ENCODE measurements at places on chromosomes 2 and 18. TPM values are rescaled to one million over a fixed set of nuclear protein-coding genes. Genes with fewer than 3 reads are reported as not detected.

DNA sequence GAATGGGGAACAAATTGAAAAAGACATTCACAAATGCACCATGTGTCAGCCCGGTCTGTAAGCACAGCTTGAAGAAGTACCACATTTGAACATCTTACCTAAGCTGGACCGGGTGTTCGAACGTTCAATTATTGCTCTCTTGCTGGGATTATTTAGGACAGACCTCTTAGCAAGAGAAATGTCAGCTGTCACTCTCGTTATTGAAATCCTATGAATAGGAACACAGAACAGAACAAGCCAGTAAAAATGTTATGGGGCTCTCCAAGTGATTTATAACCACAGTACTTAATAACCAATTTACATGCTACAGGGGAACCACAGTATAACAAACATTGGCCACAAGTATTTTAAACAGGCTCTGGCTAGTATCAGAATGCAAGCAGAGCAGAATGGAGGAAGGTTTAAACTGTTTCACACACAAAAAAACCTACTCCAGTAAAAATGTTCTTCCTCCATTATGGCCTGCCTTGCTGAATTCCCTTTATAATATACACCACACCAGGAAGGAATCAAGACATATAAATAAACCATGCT is 32.5 kb upstream of the ARL5A start:
- no peaks in the 10 kb centered on the region for H3K27me3 ChIP-seq
- no peaks in the 10 kb centered on the region for H3K36me3 ChIP-seq
- no peaks in the 10 kb centered on the region for H3K4me1 ChIP-seq
- DNase-seq, result no peak
- H3K4me3 ChIP-seq, result no peak overlapping the region

- DNase-seq, result no peak
- no peak overlapping the region for H3K27ac ChIP-seq
- no peaks in the 10 kb centered on the region for H3K27me3 ChIP-seq
- H3K4me3 ChIP-seq, result no peak overlapping the region
Observed at GRCh38 chr2:25825238-25825637, 53.0 kb downstream of the ASXL2 start.

- H3K4me1 ChIP-seq, result no peaks in the 10 kb centered on the region
- no peak overlapping the region for H3K27ac ChIP-seq
- no peak overlapping the region for H3K4me3 ChIP-seq
- H3K27me3 ChIP-seq, result no peaks in the 10 kb centered on the region
Observed at GRCh38 chr18:61167902-61168301, 165.3 kb upstream of the CDH20 start.

DNA sequence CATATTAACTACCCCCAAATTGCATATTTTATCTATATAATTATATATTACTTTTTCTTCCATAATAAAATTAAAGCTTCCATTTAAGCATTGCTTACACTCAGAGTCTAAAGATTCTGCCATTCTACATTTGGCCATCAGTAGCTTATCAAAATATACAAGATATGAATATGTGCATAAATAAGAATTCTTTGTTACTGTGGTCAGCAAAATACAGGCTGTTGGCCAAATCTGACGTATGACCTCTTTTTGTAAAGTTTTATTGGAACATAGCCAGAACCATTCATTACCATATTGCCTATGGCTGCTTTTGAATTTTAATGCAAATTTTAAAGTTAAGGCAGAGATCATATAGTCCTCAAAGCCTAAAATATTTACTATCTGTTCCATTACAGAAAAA is 643.9 kb upstream of the VRK2 start:
- no peak overlapping the region for H3K27ac ChIP-seq
- no peak overlapping the region for H3K4me3 ChIP-seq
- no peaks in the 10 kb centered on the region for H3K27me3 ChIP-seq
- no peaks in the 10 kb centered on the region for H3K36me3 ChIP-seq

DNA sequence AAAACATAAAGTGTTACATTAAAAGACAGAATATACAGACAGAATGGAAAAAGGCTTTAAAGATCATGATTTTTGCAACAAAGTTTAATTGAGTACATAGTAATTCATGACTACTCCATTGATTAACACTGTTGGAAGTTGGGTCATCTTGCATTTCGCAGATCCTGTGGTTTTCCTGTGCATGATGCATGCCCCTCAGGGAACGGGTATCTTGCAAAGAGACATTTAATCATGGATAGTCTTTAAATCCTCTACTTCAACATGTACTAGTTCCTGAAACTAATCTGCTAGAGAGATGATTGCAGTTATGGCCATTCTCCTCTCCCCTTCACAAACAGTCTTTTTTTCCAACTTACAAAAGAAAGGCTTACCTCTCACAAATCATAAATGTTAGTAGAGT is 155.6 kb upstream of the DSEL start:
- H3K27ac ChIP-seq, result peak overlapping the region; percentile 74
- DNase-seq, result peak; percentile 82
- H3K36me3 ChIP-seq, result no peaks in the 10 kb centered on the region
- peaks cover 52% of the 10 kb centered on the region for H3K4me1 ChIP-seq
- no peaks in the 10 kb centered on the region for H3K27me3 ChIP-seq
- H3K4me3 ChIP-seq, result peak overlapping the region; percentile 54

- DNase-seq, result peak; percentile 10
- peaks cover 9% of the 10 kb centered on the region for H3K4me1 ChIP-seq
- no peaks in the 10 kb centered on the region for H3K27me3 ChIP-seq
Observed at GRCh38 chr18:55651236-55651635, 63.2 kb upstream of the TCF4 start.

DNA sequence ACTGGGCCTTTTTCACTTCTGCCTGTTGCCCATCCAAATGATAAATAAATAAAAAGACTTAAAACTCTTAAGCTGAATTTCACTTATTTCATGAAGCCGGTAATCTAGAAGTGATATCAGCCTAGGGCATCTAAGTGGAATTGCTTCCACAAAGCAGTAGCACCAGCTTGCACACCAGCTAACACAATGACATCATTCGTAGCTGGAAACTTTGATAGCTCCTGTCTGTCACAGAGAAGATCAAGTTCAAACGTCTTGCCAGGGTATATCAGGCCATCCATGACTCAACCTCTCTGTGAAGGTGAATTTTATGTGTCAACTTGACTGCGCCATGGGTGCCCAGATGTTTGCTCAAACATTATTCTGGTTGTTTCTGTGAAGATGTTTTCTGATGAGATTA is 161.7 kb upstream of the MYT1L start:
- no peaks in the 10 kb centered on the region for H3K36me3 ChIP-seq
- H3K27ac ChIP-seq, result no peak overlapping the region
- DNase-seq, result no peak
- H3K4me1 ChIP-seq, result no peaks in the 10 kb centered on the region
- H3K4me3 ChIP-seq, result no peak overlapping the region

DNA sequence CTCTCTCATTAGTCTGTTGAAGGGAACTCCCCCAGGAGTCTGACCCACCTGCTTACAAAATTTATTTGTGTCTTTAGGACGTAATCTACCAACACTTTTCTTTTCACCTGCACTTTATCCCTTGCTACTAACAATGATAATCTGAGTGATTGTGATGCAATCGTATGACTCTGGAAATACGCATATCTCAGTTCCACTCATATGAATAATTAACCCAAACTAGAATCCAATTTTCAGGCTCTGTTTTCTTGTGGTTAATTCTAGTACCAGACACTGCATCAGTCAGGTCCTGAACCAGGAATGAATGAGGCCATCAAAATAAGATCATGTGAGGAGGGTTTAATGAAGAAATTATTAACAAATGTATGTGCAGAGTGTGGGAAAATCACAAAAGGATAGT is 158.4 kb upstream of the SRD5A2 start:
- H3K4me1 ChIP-seq, result no peaks in the 10 kb centered on the region
- no peak overlapping the region for H3K4me3 ChIP-seq

GRCh38 chr18:21702602-21703001 is 2.0 kb downstream of the ABHD3 start:
- no peaks in the 10 kb centered on the region for H3K36me3 ChIP-seq
- no peaks in the 10 kb centered on the region for H3K27me3 ChIP-seq
- H3K4me3 ChIP-seq, result no peak overlapping the region
- H3K27ac ChIP-seq, result no peak overlapping the region
- H3K4me1 ChIP-seq, result no peaks in the 10 kb centered on the region
- DNase-seq, result no peak

Gene RNF125
- 1.4 TPM for total RNA-seq

Gene PDE1A
- 16.3 TPM for total RNA-seq

Gene FLACC1
- total RNA-seq, result 2.3 TPM

Gene VSNL1
- not detected for total RNA-seq
